Uterus (tissue), 4 donors: ENCODE measurements at places on chromosomes 11 and 22.

DNA sequence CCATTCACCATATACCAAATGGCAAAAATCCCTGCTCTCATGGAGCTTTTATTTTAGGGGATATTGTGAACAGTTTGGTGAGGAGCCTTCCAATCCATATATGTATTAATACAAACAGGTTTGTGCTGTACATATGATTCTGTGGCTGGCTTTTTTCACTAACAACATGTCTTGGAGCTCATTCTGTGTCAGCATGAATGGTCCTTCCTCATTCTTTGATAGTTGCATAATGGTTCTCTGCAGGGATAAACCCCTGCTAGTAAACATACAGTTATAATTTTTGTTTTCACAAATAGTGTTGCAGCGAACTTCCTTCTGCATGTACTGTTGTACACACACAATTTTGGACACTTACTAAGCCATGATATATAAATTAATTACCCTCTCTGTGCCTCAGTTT is 8.3 kb downstream of the PRR5L start:
- no peak for DNase-seq

DNA sequence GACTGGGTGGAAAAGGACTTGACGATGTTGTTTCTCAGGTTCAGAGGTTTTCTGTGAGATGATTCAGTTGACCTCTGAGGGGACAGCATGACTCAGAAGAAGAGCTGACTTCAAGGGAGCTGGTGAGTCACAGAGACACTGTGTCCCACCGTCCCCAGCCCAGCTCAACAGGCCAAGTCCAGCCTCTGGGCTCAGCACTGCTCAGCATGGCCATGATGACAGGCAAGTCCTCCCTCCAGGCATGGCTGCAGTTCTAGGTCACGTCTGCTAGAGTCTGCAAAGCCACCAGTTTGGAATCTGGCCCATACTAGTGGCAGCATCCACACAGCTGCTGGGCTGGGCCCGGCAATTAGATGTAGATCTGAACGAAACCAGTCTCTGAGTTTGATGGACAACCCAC is 12.9 kb downstream of the TRIM29 start:
- no peak for DNase-seq

DNA sequence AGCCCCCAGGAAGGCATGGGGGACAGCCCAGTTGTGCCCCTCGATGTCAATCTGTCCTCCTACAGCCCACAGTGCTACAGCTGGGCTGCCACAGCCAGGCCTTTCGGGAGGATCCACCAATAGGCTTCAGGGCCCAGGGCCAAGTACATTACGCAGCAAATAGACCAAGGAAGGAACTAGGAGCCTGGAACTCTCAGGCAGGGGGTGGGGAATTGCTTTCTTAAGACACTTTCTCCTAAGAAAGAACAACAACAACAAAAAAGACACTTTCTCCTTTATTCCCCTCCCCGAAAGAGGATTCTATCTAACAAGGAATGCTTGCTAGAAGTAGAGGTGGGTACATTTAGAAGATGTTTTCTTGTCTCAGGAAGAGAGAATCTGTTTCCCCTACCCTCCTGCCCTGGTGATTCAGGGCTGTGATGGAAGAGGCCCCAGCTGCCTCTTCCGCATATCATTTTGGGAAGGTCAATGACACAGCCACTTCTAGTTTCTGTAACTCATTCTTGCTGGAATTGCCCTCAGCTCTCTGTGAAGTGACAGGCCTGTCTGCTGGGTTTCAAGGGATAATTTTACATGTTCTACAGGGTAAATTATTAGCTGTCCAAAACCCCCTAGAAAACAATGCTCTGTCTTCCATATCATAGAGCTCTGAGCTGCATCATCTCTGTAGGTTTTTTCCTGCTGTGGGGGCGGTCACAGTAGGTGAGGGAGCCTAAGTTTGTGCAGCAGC is 6.0 kb upstream of the MALAT1 start:
- peak; percentile 97 for DNase-seq

DNA sequence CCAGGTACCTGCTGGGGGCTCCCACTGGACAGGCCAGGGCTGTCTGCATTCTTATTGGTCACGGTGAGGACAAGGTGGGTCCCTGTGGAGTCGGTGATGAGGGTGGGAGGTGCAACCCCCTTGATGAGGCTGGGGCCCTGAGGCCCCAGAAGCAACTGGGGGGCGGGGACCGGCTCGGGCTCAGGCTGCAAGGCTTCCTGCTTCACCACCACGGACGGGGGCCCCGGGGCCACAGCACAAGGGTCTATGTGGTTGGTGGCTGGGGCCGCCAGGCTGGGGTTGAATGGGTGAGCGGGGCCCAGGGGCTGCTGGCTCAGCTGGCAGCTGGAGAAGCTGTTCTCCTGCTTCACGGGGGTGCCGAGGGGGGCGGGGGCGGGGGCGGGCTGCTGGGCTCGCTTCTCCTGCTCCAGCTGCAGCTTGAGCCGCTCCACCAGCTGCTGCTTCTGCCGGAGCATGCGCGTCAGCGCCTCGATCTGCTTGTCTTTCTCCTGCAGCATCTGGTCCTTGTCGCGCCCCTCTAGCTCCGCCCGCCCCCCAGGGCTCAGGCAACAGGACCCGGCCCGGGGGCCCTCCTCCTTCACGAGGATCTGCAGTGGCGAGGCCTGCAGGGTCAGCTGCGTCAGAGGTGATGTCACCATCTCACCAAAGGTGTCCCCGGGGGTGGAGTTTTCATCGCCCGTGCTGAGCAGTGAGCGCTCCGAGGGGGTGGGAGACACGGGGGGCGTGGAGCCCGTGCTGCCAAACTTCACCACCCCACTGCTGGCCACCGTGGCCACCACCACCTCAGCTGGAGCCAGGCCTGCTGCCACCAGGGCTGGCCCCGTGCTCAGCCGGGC is 48.2 kb downstream of the SGSM3 start:
- DNase-seq, result no peak

- no peak for DNase-seq
Measured at GRCh38 chr11:59671471-59671870, 2.6 kb upstream of the PATL1 start.

DNA sequence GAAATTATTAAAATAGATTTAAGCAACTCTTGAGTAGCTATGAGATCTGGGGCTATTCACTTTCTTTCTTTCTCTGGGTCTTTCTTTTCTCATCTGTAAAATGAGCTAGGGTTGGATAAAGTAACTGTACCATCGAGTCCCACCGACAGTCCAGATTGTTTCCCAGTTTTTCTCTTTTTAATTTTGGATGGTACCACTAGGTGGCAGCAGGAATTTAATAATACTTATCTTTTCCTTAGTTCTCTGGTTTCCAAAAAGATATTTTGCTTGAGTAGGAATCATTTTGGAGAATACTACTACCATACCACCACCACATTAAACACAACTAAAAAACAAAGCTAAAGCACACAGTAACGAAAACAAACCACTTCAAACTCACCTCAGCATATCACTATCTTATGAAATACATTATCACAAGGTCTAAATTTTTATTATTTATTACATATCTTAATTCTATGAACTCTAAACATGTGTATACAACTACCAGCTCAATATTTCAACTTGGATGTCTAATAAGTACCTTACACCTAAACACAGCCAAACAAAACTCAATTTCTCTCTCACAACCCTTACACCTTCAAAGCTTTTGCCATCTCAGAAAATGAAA is 584.0 kb downstream of the KCNA4 start:
- DNase-seq, result no peak

GRCh38 chr22:46773076-46773475 is 10.6 kb downstream of the TBC1D22A start:
- DNase-seq, result no peak

- DNase-seq, result no peak
Measured at GRCh38 chr11:16917941-16918340, 96.3 kb downstream of the PLEKHA7 start.

DNA sequence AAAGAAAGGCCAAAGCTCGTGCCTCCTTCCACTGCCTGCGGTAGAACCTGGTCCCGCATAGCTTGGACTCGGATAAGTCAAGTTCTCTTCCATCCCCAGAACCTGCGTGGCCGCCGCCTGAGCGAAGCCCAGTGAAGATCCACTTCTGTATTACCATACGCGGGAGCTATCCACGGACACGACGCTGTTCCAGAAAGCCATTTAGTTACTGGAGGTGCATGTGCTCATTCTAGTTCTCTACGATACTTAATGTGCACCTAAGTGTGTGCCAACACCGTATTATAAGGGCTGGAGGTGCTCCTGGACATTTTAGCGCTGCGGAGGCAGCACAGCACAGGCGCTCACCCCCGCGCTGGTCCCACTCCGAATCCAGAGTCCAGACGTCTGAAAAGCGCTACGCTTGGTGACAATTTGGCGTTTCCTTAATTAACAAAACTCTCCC is 1.4 kb downstream of the WT1 start:
- DNase-seq, result no peak

GRCh38 chr11:65293909-65294381 is 20.7 kb upstream of the CDC42EP2 start:
- DNase-seq, result peak; percentile 73

- no peak for DNase-seq
Measured at GRCh38 chr11:17014833-17015626, 816 bp upstream of the PLEKHA7 start.

DNA sequence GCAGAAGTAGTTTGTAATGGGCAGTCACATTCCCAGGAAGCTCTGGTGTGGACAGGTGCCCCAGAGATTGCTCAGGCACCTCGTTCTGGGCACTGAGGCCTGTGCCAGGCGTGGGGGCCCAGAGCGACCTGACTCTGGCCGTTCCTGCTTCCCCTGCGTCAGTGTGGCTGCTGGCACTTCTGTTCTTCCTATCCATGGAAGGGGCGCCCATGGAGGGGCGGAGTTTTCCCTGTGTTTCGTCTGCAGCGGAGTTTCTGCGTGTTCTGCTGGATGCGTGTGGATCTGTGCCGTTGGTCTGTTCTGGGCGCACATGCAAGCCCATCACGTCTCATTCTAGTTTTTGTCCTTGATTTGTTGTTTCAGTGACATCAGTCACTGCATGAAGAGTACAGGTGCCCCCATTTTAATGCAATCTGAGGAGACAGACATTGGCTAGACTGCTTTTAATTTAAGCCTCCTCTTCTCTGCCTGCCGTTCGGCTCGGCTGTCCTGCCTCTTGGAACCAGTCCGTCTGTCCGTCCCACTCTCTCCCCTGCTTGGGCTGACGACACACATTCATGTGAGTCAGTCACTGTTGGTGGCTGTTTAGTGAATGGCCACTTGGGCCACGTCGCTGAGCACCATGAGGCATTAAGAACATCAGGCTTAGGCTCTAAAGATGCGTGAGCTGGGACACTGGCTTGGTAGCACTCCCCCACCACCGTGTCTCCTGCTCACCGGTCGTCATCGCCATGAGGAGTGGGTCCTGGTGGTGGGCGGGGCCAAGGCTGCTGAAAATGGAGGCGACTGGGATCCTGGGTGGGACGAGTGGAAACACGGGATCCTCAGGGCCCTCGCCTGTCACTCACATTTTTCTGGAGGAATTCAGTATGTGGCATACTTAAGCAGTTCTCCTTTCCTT is 255.8 kb downstream of the TBC1D22A start:
- no peak for DNase-seq

- DNase-seq, result no peak
Measured at GRCh38 chr11:112617977-112618826, 343.0 kb upstream of the NCAM1 start.

DNA sequence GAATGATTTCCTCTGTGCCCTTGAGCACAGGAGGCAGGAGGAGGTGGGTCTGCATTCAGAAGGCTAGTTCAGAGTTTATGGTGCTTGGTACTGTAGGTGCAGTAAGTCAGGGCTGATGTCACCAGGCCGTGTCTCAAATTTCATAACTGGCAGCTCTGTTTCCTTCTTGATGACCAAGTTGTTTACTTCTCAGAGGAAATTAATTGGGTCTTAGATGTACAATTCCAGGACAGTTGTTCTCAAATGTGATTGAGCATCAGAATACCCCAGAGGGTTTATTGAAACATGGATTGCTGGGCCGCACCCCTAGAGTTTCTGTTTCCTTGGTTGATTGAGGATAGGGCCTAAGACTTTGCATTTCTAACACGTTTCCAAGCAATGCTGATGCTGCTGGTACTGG is 6.2 kb downstream of the AMOTL1 start:
- DNase-seq, result no peak

DNA sequence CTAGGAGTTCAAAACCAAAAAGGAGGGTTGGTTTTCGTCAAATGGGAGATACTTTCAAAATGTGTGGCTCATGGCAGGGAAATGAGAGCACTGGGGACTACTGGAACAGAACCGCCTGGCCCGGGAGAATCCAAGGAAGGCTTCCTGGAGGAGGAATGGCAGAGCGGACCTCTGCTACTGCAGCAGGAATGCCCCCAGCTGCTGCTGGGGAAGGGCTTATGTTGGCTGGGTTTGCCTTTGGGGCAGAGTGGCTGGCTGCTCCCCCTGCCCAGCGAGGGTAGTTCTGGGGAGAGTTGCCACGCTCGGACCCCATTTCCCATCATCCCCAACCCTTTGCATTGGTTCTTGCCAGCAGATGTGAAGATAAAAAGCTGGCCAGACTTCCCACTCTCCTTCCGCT is 10.6 kb upstream of the APOBEC3A start:
- DNase-seq, result no peak

GRCh38 chr11:30016588-30017363 is at the start of gene KCNA4:
TSS of gene KCNA4 (minus strand) at chr11:30017030. CDS start at chr11:30012678, 4,352 bp downstream.
- no peak for DNase-seq

GRCh38 chr11:61045271-61045670 is 57.0 kb upstream of the CD5 start:
- no peak for DNase-seq

DNA sequence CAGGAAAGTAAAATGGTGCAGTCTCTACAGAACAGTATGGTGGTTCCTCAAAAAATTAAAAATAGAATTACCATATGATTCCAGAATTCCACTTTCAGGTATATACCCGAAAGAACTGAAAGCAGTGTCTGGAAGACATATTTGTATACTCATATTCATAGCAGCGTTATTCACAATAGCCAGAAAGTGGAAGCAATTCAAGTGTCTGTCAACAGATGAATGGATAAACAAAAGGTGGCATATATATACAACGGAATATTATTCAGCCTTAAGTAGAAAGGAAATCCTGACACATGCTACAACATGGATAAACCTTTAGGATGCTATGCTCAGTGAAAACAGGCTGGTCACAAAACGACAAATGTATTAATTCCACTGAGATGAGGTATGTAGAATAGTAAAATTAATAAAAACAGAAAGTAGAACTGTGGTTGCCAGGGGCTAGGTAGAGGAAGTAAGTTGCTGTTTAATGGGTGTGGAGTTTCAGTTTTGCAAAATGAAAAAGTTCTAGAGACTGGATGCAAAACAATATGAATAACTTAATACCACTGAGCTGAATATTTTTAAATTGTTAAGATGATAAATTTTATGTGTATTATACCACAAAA is 14.5 kb downstream of the SAA1 start:
- no peak for DNase-seq

DNA sequence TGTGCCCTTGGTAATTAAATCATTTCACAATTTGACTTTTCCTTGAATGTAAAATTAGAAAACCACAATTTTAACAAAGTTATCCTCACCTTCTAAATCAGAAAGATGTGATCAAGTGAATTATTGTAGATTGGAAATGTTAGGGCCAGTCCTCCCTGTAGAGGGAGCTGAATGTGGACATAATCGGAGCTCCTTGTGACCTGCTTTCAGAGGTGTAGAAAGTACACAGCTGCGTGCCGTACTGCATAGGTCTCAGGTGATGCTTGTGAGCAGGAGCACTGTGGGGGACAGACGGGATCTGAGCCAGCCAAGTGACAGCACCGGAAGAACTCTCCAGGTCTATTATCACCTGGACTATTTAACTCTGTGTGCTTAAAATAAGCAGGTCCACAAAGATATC is 338.0 kb downstream of the AASDHPPT start:
- no peak for DNase-seq
